ENCODE measurements at places on chromosomes 3 and 15.

DNA sequence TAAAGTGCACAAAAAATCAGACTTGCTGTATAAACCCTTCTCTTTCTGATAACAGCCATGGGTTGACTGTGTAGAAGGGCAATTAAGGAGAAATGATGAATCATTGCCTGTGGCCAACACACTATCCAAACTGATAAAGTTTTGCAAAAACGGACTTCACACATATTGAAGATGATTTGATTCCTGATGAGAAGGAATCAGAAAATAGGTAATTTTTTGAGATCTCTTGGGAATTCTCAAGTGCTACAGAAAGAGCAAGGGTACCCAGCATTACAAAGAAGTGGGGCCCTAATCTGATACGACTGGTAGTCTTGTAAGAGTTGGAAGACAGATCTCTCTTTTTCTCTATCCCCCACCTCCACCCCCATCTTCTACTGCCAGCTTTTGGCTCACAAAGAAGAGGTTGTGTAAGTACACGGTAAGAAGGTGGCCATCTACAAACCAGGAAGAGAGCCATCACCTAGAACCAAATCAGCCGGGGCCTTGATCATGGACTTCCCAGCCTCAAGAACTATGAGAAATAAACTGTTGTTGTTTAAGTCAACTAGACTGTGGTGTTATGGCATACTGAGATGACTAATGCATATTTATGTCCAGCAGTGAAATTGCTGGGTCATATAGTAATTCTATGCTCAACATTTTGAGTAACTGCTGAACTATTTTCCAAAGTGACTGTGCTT lies 254.7 kb downstream of the EDEM1 start:
- DNase-seq, result no peak

DNA sequence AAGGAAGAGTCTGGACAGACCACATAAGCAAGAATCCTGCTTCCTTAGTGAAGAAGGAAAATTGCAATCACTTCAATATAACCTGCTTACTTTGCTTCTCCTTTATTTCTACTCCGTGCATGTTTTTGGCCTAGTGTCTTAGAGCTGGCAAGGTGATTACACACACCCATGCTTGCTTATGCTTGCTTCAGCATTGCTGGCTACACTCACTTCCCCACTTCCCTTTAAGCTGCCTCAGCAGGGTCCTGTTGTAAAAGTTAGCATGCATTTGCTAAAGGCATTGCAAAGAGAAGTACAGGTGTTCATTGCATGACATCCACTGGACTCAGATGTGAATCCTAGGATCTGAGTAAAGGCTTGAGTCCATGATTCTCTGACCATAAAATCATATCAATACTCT lies 47.5 kb upstream of the STT3B start:
- no peak for DNase-seq

- no peak for DNase-seq
Observed at GRCh38 chr3:148203297-148204010, 494.2 kb upstream of the AGTR1 start.

- no peak for DNase-seq
Observed at GRCh38 chr3:132325634-132326033, 8.4 kb downstream of the ACP3 start.

DNA sequence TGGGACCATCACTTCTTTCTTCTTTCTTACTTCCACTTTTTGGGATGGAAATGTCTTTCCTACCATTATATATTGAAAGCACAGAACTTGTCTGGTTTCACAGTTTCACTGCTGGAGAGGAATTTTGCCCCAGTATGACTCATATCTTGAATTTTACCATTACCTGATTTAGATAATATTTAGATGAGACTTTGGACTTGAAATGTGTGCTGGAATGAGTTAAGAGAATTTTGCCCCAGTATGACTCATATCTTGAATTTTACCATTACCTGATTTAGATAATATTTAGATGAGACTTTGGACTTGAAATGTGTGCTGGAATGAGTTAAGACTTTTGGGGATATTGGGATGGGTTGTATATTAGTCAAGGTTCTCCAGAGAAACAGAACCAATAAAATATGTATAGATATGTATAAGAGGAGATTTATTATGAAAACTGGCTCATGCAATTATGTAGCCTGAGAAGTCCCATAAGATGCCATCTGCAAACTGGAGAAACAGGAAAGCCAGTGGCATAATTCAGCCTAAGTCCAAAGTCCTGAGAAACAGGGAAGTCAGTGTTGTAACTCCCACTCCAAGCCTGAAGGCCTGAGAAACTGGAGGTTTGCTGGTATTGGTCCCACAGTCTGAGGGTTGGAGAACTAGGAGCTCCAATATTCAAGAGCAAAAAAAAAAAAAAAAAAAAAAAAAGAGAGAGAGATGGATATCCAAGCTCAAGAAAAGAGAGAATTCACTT lies 1029.2 kb downstream of the EPHA3 start:
- DNase-seq, result no peak

DNA sequence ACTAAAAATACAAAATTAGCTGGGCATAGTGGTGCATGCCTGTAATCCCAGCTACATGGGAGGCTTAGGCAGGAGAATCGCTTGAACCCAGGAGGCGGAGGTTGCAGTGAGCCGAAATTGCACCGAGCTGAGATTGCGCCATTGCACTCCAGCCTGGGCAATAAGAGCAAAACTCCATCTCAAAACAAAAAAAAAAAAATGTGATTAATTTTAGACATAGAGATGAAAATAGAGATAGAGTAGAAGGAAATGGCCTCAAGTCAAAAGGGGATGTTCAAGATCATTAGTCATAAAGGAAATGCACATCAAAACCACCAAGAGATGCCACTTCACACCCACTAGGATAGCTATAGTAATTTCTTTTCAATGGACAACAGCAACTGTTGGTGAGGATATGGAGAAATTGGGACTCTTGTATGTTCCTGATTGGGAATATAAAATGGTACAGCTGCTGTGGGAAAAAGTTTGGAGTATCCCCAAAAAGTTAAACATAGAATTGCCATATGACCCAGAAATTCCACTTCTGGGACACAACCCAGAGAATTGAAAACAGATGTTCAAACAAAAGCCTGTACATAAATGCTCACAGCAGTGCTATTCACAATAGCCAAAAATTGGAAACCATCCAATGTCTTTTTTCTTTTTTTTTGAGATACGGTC lies 55.4 kb downstream of the ABHD2 start:
- DNase-seq, result no peak

GRCh38 chr3:101512396-101512645 lies 691 bp downstream of the SENP7 start:
- no peak for DNase-seq

DNA sequence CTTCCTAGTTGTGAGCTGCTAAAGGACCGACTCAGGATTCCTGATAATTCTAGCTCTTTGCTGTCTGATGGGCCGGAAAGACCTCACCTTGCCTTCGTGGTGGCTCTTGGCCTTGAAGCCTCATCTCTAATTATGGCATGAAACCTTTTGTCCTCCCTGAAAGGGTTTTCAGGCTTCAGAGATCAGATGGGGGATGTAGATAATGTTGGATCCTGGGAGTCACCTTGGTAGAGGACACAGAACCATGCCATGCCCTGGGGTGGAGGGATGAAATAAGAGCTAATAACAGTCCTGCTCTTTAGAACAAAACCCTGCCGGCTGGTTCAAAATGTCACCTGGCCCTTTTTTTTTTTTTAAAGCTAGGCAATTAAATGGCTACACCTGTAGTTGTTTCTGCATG lies 50.8 kb upstream of the SYN2 start:
- DNase-seq, result no peak

- DNase-seq, result no peak
Observed at GRCh38 chr3:30620402-30621360, 14.3 kb downstream of the TGFBR2 start.

GRCh38 chr3:16474920-16475319 lies 38.6 kb downstream of the RFTN1 start:
- no peak for DNase-seq

GRCh38 chr15:37377428-37377827 lies 277.1 kb upstream of the MEIS2 start:
- no peak for DNase-seq

- no peak for DNase-seq
Observed at GRCh38 chr3:159650726-159651125, 337.9 kb upstream of the IL12A start.

DNA sequence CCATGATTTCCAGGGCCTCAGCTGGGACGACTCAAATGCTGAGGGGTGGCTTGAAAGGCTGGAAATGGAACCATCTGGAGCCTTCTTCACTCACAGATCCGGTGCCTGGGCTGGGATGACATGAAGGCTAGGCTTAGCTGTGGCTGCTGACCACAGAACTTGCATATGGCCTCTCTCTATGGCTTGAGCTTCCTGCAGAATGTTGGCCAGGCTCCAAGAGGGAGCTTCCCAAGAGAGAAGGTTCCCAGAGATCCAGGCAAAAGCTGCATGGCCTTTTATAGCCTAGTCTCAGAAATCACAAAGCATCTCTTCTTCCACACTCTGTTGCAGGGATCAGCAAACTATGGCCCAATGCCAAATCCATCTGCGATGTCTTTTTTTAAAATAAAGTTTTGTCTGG lies 44.8 kb downstream of the GATM start:
- DNase-seq, result no peak

- DNase-seq, result no peak
Observed at GRCh38 chr15:52178765-52179164, 12.4 kb downstream of the GNB5 start.

DNA sequence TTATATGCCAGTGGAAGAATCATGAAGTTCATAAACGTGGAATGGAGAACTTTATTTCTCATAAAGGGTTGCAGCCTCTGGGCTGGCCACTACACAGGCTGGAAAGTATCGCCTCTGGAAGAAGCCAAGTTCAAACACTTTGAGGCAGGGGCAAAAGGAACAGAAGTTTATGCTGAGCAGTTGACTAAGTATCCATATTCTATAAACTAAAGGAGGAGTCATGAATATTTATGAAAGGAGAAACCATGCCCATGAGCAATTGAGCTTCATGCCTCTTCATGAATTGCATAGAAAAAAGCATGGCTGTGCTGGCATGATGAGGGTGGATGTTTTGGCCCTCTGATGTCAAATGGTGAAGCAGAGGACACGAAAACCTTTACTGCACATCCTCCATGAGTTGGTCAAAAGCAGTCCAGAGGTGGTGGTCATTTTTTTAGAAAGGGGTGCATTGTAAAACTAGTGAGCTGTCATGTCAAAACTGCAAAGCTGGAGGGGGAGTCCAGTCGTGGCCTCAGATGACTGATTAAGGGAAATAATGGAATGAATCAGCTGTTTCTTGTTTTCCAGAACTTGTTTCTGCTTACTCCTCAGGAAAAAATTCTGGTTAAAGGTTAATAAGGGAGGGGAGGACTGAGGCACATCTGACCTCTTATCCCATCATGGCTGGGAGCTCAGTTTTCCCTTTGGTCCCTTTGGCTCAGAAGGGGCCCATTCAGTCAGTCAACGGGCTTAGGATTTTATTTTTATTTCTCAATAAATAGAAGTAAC lies 276.7 kb downstream of the CHL1 start:
- no peak for DNase-seq

Measured in frontal cortex (tissue), 4 donors.